ENCODE measurements at places on chromosomes 6 and 20.

GRCh38 chr6:130037207-130037811 is 18.9 kb downstream of the L3MBTL3 start:
- no peak for DNase-seq

- no peak for DNase-seq
Observed at GRCh38 chr6:36428911-36429310, 13.7 kb downstream of the PXT1 start.

GRCh38 chr20:62665826-62666735 is 23.8 kb downstream of the SLCO4A1 start:
- no peak for DNase-seq

DNA sequence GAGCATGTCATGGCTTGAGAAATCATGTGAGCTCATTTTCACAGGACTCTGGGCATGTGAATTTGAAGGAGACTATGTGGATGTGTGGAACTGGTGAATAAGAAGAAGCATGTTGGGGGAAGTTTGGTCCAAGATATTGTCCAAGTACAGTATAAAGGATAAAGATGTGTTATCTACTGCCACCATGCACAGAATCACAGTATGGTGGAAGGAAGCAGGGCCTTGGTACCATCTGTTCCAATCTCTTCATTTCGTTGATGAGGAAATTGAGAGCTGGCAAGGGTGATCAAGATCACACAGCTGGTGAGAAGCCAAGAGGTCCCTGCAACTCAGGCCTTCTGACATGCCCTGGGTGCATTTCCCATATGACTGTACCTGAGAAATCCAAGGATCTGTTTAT is 31.5 kb upstream of the RIPOR2 start:
- no peak for DNase-seq

DNA sequence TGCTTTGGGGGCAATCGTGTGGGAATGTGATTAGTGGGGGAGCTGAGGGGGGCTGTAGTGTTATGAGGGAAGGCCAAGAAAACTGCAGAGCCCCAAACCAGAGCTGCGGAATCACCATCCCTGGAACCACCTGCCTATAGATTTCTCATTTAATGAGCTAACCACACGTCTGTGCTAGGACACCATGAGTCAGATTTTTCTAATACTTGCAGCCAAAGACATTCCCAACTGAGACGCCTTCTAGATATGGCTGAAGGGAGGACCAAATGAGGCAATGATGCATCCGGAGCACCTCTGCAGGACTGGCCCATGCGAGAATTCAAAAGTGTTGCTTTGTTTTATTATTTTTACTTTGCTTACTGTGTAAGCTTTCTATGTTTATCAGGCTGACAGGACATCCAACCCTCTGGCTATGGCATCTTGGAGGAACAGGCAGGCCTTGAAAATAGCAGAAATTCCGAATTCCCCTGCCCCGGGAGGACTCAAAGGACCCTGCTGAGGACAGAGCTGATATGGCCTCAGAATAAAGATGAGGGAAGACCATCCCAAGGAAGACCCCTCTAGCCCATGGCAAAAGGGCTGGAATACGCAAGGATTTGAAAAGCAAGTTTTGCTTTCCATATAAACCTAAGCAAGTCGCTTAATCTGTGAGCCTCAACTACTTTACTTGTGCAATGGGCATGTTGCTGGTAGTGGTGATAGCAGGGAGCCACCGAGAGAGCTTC is 3.1 kb upstream of the PTGIS start:
- no peak for DNase-seq

DNA sequence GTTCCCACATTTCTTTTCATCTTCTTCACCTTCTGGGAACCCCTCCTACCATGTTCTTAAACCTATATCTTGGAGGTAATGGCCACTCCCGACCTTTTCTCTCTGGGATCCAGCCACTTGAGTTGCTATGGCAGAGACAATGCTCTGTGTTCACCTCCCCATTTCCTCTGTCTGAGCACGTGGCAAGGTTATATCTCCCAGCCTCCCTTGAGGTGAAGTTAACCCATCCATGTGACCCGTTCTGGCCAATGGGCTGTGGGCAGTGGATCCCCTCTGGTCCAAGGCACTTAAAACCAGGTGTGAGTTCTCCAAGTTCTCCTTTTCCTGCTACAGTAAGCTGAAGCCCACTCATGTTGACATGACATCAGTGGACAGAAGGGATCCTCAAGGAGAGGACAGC is 261.4 kb downstream of the LRFN2 start:
- no peak for DNase-seq

DNA sequence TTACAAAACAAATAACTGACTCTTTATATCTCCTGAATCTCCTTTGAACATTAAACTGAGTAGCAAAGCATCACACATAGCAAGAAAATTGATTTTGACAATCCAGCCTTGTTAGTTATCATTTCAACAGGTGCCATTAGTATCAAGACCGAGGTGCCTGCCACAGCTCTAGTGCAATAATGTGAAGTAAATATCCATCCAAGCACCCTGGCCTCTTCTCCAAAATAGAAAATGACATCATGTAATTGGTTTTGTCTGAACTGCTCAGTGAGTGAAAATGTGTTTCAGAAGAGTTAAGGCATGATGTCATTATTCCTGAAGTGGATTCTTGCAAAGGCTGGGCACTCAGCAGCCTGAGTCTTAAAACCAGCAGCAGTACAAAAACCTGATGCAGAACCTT is 341.4 kb downstream of the PLCB1 start:
- DNase-seq: peak; percentile 72

GRCh38 chr20:63831646-63831992 is 555 bp upstream of the ZBTB46 start:
- no peak for DNase-seq

DNA sequence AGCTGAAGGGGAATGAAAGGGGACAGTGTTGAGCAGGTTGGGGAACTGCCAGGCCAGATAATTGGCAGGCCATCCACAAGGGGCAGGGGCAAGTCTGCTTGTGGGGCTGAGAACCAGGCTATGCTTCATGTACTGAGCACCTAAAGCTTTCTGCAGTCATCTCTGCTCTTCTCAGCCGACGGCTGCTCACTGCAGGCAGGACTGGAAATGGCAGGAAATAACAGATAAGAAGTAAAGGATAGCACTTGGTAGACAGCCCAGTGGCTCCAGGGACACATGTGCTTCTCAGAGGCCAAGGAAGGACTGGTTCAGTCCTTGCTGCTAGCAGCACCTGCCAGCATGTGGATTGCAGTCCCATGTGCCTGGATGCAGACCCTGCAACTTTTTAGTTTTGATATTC is 89.8 kb downstream of the CD164 start:
- no peak for DNase-seq

DNA sequence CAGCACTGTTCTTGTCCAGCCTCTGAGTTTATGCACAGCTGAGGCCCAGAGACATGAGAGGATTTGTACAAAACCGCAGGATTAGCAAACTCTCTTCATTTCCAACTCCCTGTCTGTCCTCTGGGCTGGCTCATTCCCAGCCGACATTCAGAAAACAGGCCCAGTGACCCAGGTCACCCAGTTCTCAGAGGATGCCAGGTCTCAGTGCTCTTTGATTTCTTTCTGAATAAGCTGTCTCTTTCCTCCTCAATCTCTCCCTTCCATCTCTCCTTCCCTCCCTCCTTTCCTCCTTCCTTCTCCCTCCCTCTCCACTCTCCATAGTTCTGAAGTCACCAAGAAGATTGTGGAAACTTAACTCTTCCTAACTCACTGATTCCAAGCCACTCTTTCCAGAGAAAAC is 372.7 kb upstream of the SULF2 start:
- DNase-seq: no peak

DNA sequence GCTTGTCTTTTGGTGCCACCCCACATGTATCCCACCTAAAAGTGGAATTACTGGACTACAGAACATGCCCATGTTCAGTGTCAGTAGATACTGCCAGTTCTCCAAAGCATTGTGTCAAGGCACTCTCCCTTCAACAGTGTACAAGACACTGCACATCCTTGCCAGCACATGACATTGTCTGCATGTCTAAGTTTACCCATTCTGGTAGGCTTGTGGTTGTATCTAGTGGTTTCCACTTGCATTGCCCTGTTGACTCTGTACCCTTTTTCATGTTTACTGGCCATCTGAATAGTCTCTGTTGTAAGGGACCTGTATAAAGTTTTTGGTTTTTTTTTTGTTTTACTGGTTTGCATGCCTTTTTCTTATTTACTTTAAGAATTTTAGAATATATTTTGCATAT is 222.4 kb upstream of the CNR1 start:
- DNase-seq: no peak

GRCh38 chr6:15893556-15894253 is 230.9 kb upstream of the DTNBP1 start:
- DNase-seq: no peak

GRCh38 chr6:25042036-25042521 is 106.3 kb upstream of the RIPOR2 start:
- no peak for DNase-seq

DNA sequence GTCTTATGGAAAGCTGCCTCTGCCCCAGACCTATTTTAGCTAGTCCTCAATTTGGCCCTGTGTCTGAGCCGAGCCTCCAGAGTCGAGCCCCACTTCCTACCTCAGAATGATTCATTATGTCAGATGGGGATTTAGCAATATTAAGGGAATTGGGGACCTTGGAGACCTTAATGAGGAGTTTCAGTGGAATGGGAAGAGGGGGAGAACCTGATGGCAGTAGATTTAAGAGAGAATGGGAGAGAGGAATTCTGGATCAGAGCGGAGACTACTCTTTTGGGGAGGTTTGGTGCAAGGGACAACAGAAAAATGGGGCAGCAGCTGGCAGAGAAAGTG is 63.5 kb downstream of the EFHC1 start:
- no peak for DNase-seq

DNA sequence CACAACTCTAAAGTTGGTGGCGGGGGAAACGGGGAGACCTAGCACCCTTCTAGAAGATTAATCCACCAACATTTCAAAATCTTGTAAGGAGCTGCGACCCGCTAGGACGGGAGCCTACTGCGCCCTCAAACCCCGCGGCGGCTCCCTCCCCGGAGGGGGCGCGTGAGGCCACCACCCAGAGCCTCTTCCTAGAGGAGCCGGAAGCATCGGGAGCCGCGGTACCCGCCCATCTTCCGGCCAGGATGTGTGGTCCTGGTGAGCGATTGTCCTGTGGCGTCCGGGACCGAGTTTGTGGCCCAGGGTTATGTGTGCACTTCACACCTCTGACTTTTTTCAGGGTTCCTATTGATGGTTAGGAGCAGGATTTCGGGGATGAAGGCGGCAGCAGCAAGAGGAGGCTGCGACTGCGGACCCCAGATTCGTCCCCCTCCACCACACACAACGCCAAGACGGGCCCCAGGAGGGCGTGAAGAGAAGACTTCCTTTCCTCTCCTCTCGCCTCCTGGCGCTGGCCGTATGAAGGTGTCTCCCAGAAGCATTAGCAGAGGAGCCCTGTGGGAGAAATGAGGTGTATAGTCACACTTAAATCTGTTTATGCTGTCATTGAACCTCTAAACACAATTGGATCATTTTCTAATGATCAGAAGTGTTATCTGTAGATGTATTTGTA is 10.7 kb downstream of the ZNF165 start:
- DNase-seq: no peak

DNA sequence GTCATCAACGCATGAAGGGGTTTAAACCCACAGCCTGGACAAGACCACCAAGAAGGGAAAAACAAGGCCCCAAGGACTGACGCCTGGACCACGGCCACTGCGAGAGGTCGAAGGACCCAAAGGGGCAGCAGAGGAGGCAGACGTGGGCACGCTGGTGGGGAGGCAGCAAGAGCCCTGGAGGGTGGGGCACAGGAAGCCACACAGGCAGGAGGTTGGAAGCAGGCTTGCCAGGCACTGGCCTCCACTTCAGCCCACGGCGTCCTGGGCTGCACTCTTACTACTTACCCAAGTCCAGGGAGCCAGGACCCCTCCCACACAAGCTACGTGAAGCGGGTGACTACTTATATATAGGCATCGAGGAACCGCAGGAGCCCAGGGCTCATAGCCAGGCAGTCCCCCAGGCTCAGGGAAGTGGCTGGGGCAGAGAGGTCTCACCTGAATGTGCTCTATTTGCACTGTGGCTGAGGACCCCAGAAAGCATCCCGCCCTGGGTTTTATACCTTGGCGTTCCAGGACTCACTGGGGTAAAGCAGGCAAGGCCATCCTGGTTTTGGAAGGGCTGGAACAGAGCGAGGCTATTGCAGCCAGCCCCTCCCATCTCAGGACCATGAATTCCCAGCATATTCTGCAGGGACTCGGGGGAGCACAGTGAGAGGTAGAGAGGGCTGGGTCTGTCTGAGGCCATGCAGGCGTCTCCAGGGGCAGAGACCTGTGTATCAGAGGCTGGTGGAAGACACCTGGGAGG is 113.8 kb upstream of the AFDN start:
- no peak for DNase-seq

GRCh38 chr6:87914637-87915395 is 132.8 kb upstream of the SPACA1 start:
- DNase-seq: no peak

DNA sequence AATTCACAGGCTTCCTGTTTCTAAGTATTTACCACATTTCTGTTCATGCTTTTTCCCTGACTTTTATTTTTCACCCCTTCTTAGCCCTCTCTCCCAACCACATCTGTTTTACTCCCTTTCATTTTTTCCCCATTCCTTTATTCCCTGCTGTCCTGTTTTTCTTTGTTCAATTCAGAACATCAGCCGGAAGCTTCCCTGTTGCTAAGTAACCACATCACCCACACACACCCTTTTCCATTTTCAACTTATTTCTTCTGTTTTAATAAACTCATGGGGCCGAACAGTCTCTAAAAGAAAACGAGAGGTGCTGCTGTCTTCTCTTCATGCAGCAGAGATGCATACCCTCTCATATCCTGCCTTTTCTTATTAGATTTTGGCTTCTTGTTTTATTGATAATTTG is 53.5 kb upstream of the CEP85L start:
- no peak for DNase-seq

DNA sequence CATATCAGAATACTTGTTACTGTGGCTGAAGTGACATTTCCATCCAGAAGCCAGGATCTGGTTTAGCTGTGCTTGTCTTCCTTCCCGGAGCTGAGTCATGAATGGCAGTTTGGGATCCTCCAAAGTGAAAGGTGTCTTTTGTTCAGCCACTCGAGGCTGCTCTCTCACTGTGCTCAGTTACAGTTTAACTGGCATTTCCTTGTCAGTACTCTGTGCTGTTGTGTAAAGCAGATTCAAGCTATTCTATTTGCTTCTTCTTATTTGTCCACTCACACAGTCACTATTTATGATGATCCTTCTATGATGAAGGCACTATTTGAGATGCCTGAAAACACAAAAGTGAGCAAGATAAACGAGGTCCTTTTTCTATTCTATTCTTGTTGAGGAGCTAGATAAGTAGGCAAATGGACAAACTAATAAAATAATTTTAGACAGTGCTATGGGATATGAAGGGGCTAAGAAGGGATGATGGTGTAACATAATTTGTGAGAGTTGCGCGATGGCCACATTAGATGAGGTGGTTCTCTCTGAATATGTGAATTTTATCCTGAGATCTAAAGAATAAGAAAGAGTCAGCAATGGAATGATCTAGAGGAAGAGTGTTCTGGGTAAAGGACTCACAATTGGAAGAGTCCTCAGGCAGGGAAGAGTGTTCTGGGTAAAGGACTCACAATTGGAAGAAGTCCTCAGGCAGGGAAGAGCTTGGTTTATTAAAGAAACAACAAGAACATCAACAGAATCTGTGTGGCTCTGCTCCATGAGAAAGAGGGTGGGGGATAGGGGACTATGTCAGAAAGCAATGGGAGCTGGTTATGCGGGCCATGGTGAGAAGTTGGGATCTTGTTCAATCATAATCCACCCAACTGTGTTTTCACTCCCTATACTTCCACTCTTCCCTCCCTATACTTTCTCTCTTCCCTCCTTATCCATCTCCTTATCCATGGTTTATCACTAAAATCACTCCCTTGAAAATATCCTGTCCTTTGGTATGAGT is 40.1 kb downstream of the CYP24A1 start:
- DNase-seq: no peak

GRCh38 chr6:105051941-105052471 is 95.1 kb downstream of the LIN28B start:
- DNase-seq: no peak

All from NCI-H2227 treated with DMSO at 0.1 percent for 48 hours (cell line).